Myocyte (in vitro differentiated cells): ENCODE measurements at places on chromosomes 5 and 9.

DNA sequence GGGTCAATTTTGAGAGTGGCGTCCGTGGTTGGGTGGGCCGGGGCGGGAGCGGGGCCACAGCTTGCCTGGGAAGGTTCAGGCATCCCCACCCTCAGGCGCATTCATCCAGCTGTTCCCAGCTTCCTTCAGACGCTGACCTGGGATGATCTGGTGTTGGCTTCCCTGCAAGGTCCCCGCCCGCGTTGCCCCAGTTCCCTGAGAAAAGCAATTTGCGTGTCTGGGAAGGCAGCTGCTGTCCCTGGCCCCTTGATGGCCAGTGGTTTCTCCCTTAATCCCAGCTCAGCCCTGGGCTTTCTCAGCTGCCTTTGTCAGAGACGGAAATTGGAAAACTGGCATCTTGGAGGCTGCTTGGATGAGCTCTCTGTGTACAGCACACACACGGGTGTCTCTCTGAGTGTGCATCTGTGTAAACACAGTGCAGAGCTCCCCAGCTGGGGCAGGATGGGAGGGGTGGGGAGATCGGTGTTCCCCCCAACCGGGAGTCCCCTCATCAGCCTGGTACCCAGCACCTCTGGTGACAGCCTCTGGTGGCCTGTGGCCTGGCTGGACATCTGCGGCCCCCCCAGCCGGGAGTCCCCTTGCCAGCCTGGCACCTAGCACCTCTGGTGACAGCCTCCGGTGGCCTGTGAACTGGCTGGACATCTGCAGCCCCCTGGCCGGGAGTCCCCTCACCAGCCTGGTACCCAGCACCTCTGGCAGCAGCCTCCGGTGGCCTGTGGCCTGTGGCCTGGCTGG is 94.0 kb downstream of the COL5A1 start:
- peak; percentile 97 for DNase-seq

- peak; percentile 64 for DNase-seq
Measured at GRCh38 chr9:115032296-115032695, 85.7 kb downstream of the TNC start.

- DNase-seq = no peak
Measured at GRCh38 chr9:115398996-115399395, 281.0 kb upstream of the TNC start.

DNA sequence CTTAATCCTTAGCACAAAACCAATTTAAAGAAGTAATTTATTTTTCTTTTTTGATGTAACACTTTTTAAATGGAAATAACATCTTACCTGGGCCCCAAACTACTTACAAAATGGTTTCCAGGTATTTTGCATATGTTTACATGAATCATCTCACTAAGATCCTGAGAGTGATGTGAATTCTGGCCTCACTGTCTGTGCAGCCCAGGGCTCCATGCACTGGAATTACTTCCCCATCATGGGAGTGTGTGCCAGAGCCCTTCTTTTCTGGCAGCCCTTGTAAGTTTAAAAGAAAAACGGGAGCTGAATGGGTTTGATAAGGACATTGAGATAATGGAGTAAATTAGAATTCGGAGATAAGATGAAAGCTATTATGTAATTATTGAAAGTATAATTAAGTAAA is 12.2 kb upstream of the F2R start:
- no peak for DNase-seq

GRCh38 chr5:109987970-109988369 is 298.2 kb downstream of the MAN2A1 start:
- DNase-seq = peak; percentile 46

DNA sequence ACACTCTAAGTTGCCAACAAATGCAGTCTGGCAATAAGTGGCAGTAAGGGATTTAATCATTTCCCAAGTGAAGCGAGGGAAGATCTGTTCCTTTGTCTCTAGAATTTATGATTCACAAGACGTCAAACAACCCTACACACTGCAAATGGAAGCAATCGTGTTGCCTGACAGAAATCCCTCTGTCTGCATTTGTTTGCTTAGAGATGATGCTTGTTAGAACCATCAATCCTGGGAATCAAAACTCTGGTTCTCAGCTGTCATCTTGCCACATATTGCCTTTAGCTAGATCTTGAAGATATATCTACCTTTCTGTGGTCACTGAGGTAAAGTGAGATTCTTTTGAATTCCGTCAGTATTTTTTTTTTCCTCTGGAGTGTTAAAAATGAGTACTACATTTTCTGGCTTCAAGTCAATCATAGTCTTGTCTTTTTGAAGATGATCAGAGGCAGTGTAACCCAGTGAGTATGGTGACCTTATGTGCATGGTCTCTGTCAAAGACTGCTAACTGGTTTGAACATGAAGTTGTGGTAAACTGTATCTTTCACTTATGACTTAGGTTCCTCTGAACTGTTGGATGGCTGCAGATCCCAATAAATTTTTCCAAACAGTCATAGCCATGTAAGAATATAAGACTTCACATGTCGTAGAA is 106.4 kb upstream of the STARD4 start:
- DNase-seq = no peak

DNA sequence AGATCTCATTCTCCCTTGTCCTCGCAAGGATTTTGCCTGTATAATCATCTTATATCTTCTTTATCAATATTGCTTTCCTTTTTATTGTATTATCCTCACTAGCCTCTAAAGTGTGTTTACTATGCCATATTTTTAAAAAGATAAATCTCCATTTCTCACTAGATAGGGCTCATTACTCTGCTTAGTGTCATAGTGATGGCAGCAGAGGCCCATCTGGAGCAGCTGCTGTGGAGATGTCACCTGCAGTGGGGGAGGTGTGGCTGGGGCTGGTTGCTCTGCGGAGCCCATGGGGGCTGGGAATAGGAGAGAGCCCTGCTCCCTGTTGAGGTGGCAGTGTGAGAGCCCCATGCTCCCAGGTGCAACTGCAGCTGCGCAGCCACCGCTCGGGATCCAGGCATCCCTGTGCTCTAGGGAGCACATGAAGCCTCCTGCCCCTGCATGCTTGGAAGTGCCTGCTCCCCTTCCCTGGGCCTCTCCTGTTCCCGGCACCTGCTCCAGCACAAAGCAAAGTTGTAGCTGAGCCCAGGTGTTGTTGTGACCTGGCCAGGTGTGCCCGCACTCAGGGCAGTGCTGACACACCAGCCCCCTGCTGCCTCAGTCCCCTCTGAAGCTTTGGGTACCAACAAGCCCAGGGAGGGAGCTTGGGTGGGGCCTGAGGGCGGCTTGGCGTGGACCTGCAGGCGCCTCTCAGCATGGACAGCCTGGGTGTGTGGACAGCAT is 144.6 kb upstream of the MRPS30 start:
- no peak for DNase-seq

GRCh38 chr9:35681341-35682002 is 7.7 kb downstream of the CA9 start:
- DNase-seq = peak; percentile 76

DNA sequence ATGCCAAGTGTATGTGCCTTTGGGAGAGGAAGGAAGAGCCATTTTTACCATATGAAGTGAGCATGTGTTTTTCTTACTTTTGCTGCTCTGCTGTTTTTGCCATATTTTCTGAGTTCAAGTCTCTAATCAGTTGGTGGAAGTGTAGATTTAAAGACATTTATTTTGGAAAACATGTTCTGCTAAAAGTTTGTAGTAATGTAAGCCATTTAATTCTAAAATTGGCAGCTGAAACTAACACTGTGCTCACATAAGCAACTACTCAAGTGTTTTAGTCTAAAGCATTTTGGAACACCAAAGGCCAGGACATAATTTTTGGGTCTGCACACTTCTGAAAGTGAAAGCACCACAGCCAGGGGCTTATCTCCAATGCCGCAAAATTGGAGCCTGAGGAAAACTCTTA is 363.4 kb upstream of the ZNF608 start:
- DNase-seq = no peak

- DNase-seq = peak; percentile 24
Measured at GRCh38 chr5:110823571-110823970, 84.8 kb downstream of the SLC25A46 start.

DNA sequence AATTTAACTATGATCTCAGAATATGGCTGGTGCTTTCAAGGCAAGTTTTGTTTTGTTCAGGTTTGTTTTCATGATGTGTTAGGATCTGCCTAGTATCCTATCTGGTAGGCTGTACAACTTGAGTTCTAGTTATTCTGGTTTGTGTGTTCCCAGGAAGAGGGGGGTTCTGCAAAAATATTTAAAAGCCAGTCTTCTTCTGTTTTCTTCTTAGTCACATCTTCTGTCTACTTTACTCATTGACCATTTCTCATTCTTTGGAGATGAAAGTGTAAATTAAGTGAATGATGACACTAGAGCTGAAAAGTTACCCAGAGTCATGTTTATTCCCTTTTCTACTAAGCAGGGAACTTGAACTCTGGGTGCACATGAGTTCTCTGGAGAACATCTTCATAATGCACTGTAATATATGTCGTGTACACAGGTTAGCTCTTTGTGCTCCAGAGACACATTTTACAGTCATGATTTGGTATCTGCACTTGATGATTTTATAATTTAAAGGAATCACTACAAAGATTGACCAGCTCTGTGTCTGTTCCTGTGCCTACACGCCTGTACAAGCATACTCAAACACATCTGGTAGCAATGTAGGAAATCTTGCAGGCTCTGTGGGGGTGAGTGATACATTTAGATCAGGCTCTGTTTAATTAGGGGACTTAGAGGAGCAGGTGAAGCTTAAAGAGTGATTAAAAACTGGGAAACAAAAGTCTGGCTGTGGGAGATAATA is 5.0 kb downstream of the SMAD5 start:
- no peak for DNase-seq

DNA sequence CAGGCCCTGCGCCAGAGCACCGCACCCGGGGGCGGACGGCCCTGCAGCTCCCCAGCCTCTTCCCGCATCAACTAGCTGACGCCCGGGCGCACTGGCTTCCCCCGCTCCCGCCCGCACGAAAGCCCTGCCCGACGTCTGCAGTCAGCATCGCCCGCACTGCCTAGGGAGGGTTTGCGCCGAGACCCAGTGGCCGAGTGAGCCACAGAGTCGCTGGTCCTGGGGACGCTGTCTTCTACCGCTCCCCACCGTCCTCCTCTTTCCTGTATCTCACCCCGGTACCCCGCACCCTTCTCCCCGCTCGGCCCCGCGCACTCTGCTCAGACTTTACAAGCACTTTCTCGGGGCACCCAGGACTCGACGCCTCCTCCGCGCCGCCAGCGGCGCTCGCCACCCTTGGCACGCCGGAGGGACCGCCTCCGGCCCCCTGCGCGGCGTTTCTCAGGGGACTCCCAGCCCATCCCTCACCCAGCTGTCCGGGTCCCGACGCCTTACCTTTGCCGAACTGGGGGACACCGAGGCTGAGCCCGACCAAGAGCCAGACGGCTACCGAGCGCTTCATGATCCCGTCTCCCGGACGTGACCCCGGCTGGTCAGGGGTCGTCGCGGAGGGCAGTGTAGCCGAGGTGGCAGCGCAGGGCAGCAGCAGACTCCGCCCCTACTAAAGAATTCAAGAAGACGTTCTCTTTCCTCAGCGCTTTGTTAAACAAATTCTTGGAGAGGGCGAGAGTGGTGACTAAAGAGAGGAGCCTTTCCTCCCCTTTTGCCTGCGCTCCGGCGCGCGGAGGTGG is 670 bp downstream of the EDIL3 start:
- DNase-seq = peak; percentile 65

- DNase-seq = peak; percentile 50
Measured at GRCh38 chr9:68844631-68845612, 139.9 kb downstream of the PIP5K1B start.

DNA sequence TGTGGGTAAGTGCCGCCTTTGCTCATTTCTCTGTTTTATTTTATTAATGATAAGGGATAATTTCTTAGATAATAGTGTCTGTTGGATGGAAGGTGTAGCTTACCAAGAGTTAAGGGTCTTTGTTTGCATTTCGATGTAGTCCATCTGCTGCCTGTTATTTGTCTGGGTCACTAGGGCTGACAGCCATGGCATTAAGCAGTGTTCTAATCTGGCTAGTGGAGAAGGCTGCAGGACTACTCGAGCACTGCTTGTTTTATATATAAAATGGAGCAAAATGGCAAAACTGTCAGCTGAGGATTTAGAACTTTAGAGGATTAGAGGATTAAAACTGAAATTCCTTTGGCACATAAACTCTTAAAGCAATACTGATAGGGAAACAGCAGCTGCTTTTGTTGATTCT is 67.5 kb downstream of the C7 start:
- DNase-seq = no peak

- peak; percentile 22 for DNase-seq
Measured at GRCh38 chr5:54049963-54050362, 260.4 kb downstream of the ARL15 start.

DNA sequence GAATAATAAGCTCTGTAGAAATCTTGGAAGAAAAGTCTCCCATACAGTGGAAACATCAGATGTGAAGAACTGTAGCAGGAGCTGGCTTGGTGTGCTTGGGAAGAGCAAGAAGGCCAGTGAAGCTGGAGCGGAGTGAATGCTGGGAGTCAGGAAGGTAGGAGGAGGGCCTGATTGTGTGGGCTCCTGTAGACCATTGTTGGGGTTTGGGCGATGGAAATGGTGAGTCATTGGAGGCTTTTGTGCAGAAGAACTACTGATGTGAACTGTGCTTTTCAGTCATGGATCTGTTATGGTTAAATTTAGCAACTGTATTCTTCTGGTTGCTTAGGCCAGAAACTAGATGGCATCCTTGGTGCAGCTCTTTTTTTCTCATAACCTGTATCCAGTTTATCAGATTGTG is 2.3 kb downstream of the ICE1 start:
- DNase-seq = no peak

DNA sequence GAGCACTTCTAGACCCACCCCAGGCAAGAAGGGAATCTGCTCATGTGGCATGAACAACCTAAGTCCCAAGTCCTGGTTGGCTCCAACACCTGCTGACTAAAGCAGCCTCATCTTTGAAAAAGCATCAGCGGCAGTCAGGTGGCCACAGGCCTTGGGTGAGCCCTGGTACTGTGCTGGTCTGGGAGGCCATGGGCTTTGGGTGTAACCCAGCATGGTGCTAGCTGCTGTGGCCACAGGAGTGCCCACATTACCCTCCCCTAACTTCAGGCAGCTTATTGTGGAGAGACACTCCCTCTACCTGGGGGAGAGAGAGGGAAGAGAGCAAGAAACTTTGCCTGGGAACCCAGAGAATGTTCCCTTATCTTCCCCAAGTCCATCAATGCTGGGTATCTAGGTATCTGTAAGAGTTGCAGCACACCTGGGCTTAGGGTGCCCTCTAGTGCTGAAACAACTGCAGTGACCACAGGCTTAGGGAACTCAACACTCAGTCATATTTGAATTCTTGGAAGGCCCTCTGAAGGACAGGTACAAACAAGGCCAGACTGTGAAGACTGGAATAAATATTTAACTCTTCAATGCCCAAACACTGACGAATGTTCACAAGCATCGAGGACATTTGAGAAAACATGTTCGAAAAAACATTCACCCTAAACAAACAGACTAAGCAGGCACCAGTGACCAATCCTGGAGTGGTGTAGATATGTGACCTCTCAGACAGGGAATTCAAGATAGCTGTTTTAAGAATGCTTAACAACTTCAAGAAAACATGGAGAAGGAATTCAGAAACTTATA is 69.9 kb upstream of the OR2K2 start:
- no peak for DNase-seq

- DNase-seq = no peak
Measured at GRCh38 chr5:146072595-146072994, 32.8 kb downstream of the PLAC8L1 start.

- DNase-seq = peak; percentile 98
Measured at GRCh38 chr9:128098297-128099230, 29.0 kb downstream of the PTGES2 start.

GRCh38 chr9:137147091-137147792 is 8.3 kb downstream of the GRIN1 start:
- no peak for DNase-seq

GRCh38 chr5:160359816-160360215 is 10.6 kb downstream of the C1QTNF2 start:
- DNase-seq = no peak
